ENCODE measurements at places on chromosomes 12 and 14. TPM values are rescaled to one million over a fixed set of nuclear protein-coding genes. Genes with fewer than 3 reads are reported as not detected.

The DLGAP5 gene
- total RNA-seq, result 7.8 TPM

The HCAR3 gene
- total RNA-seq, result 0.78 TPM

The RFX4 gene
- not detected for total RNA-seq

The EFS gene
- total RNA-seq, result 6.2 TPM

The BBS10 gene
- 7.6 TPM for total RNA-seq

The FGD6 gene
- total RNA-seq, result 39.3 TPM

The RD3L gene
- total RNA-seq, result not detected

The PLEKHD1 gene
- not detected for total RNA-seq

The ST8SIA1 gene
- 0.50 TPM for total RNA-seq

The GLI1 gene
- 1.4 TPM for total RNA-seq

The LIN7A gene
- total RNA-seq, result under 0.01 TPM

The TMEM63C gene
- total RNA-seq, result 6.3 TPM

The SERPINA5 gene
- total RNA-seq, result not detected

The OR4K15 gene
- not detected for total RNA-seq

DNA sequence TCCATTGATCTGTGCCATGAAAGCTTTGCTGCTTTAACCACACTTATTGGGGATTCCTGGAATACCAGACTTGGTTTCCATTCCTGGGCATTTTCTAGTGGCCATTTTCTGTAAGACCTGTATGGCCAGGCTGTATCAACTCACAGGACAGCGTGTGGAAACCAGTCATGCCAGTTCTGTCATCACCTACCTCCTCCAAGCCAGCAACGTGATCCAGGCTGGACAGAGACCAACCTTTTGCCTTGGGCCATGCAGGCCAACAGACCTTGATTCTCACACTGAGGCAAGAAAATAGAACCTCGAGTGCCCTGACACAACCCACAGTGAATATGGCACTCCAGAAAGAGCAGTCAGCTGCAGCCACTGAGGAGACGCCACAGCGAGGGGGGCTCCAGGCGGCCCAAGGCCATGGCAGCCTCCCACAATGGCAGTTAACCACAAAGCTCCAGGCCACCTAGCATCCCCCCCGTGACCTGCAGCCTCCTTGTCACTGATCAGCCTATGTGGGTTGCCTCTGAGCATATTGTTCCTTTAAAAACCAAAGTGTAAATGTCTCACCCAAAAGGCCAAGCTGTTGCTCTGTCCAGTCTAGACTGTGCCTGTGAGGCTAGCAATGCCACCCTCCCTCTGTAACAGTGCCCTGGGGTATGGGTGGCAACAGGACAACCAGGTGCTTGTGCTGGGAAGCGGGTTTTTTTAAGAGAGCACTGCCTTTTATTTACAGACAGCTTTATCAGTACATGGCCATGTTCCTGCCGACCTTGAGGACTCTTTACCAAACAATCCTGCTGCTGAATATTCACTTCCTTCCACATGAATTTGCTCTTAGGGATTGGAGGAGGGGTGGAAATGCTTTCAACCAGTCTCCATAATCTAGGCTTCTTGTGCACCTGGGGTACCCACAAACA, 168.7 kb upstream of the HIF1A start:
- peak; percentile 60 for DNase-seq

- DNase-seq, result peak; percentile 94
Measured at GRCh38 chr14:34650786-34651584, 21.0 kb upstream of the SNX6 start.

- peak; percentile 20 for DNase-seq
Measured at GRCh38 chr14:77151918-77152588, 10.5 kb upstream of the ZDHHC22 start.

- no peak for DNase-seq
Measured at GRCh38 chr14:105776924-105777323, 250.5 kb downstream of the TMEM121 start.

DNA sequence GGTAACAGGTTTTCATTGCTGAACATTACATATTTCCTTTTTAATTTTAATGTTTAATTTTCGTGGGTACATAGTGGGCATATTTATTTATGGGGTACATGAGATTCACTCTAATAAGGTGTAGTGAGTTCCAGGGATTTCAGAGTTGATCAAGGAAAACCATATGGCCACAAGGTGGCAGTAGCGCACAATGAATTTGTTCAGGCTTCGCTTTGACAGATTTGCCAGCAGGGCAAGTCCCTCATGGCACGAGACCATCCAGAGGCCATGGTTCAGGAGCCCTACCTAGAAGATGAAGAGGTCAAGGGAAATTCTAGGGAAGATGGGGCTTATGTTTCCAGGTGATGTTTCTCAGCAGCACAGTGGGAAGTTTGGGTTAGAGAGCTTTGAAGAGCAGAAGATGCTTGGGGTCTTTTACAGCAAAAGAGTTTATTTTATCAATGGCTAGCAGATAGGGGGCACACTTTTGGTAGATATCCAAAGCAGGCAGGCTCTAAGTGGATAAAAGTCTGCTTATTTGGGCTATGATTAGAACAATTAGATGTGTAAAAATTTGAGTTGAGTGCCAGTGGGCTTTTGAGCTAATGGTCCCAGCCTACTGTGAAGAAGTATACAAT, 1004.4 kb downstream of the AACS start:
- DNase-seq, result peak; percentile 36

- DNase-seq, result peak; percentile 66
Measured at GRCh38 chr12:113030875-113031525, 25.5 kb upstream of the DTX1 start.

- DNase-seq, result peak; percentile 14
Measured at GRCh38 chr14:105448706-105449111, 25.9 kb upstream of the CRIP2 start.

GRCh38 chr14:97874394-97874793, 1077.2 kb downstream of the VRK1 start:
- no peak for DNase-seq

DNA sequence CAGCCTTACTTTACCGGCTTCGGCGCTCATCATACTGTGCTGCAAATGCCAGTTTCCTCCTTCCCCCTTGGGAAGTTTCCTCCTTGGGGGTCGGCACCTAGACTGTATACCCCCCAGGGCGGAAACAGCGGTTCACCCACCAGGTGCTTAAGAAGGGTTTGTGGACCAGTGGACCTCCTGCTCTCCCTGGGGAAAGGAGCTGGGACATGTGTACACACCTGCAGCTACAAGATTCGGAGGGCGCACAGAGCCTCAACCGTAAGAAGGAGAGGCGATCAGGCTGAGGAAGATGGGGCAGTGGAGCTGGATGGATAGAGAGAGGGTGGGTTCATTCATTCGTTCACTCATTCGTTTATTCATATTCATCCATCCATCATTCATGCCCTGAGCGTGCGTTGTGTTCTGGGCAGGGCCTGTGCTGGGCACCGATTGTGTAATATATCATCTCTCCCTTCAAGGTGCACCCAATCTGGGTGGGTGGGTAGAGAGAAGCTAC, 717 bp upstream of the ZNF839 start:
- no peak for DNase-seq

GRCh38 chr14:92866901-92867865, 55.8 kb upstream of the CHGA start:
- DNase-seq, result no peak

DNA sequence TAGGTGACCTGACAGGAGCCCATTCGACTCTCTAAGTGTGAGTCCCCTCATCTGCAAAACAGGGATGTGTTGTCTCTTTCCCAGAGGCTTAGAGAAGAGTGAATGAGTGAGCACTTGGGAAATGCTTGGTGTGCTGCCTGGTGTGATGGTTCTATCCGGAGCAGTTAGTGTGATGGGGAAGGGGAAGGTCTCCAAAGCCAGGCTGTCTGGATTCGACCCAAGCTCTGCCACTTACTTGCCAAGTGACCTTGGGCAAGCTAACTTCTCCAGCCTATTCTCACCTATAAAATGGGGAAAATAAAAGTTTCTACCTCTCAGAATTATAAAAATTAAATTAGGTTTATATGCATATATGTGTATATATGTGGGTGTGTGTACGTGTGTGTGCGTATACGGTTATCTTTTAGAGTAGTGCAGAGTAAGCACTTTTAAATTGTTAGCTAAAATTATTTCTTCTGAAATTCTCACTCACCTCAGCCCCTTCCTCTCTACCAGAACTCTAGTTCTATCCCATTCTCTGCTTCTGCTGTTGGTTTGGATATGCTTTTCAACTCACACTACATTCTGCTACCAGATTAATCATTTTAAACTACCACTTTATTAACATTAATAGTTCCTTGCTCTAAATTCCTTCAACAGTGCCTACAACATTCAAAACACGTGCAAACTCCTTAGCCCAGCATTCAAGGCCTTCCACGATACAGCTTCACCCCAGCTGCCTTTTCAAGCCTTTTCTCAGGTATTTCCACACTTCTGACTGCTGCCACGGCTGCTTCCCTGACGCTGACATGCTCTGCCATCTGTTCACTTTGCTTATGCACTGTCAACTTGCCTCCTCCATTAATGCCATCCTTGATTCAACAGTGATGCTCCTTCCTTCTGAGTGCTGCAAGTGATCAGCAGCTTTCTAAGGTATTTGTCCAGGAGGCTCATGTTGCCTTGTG, 55.3 kb downstream of the DICER1 start:
- no peak for DNase-seq

GRCh38 chr14:75066691-75067090, 2.8 kb upstream of the ZC2HC1C start:
- no peak for DNase-seq

- peak; percentile 38 for DNase-seq
Measured at GRCh38 chr12:94689002-94689645, 38.8 kb upstream of the TMCC3 start.

- no peak for DNase-seq
Measured at GRCh38 chr14:69190191-69190590, 1.1 kb upstream of the EXD2 start.

GRCh38 chr12:110937104-110937641, 16.8 kb upstream of the MYL2 start:
- DNase-seq, result peak; percentile 33

- DNase-seq, result no peak
Measured at GRCh38 chr14:32761381-32761968, 177.2 kb upstream of the NPAS3 start.

DNA sequence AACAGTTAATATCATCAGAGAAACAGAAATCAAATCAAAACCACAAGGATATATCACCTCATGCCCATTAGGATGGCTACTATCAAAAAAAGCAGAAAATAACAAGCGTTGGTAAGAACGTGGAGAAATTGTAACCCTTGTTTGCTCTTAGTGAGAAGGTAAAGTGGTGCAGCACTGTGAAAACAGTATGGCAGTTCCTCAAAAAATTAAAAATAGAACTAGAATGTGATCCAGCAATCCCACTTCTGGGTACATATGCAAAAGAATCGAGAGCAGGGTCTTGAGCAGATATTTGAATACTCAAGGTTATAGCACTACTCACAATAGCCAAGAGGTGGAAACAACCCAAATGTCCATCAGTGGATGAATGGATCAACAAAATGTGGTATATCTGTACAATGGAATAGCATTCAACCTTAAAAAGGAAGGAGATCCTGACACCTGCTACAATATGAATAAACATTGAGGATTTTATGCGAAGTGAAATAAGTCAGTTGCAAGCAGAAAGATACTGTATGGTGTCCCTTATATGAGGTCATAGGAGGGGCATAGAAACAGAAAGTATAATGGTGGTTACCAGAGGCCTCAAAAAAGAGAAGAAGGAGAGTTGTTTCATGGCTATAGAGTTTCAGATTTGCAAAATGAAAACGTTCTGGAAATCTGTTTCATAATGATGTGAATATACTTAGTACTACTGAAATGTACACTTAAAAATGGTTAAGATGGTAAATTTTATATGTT, 131.0 kb upstream of the EEA1 start:
- DNase-seq, result no peak

GRCh38 chr14:75811872-75812499, 150.9 kb downstream of the TTLL5 start:
- DNase-seq, result no peak

DNA sequence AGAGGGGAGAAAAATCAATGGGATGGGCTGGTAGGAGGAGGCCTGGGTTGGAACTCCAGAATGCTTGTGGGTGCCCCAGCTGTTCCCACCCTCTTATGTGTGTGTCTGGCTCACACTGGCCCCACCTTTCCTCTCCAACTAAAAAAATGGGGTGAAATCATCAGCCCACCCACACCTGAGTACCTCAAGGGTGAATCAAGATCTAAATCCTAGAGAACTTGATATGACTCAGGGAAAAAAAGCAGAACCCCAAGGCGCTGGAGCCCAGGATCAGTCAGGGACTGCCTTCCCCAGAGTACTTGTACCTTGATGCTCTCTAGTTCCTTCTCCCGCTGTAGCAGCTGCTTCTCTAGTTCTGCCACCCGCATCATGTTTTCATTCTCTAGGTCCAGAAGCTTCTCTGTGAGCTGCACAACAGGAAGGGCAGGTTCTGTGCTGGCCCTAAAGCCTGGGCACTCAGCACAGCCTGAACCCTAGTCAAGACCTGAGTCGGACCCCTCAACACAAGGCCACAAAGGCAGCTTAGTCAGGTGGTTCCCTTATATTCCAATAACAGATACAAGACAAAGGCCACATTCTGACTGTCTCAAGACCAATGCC, 29.7 kb downstream of the PRPF40B start:
- DNase-seq, result peak; percentile 24

DNA sequence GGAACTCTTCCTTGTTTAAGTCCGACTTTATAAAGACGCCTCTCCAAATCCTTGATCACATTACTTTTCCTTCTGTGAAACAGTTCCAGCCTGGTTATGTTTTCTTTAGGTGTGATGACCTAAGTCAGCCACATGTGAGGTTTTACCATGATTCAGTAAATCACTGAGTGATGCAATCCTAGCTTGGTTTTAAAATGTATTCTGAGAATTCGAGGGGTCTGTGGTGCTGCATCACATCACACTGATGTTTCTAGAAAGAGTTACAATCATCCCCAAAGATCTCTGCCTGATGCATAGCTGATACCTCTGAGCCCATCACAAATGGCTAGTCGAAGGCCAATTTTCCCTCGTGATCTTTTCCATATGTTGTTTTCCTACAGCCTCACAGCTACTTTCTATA, 152.7 kb downstream of the ANO2 start:
- no peak for DNase-seq

Data from mammary epithelial cell (primary cell).